ENCODE measurements at places on chromosomes 6 and 20. TPM values are rescaled to one million over a fixed set of nuclear protein-coding genes. Genes with fewer than 3 reads are reported as not detected.

RIMS4 gene
- not detected for total RNA-seq

CNR1 gene
- total RNA-seq, result under 0.01 TPM

OR2B2 gene
- total RNA-seq, result not detected

LHFPL5 gene
- total RNA-seq, result not detected

BTN2A1 gene
- 9.4 TPM for total RNA-seq

ARMH2 gene
- total RNA-seq, result not detected

KIF13A gene
- total RNA-seq, result 43.4 TPM

ZDHHC14 gene
- total RNA-seq, result 6.5 TPM

PDYN gene
- total RNA-seq, result not detected

SLC17A3 gene
- not detected for total RNA-seq

NPBWR2 gene
- total RNA-seq, result not detected
